ENCODE measurements at places on chromosomes 11 and 22. TPM values are rescaled to one million over a fixed set of nuclear protein-coding genes. Genes with fewer than 3 reads are reported as not detected.

GRCh38 chr11:118086913-118087768, at the start of gene SMIM35:
TSS of gene SMIM35 (minus strand) at chr11:118086963. CDS start at chr11:118086757, 206 bp downstream.
- H3K4me1 ChIP-seq: no peaks in the 10 kb centered on the region
- no peak within 1 kb of the TSS for H3K27ac ChIP-seq
- H3K36me3 ChIP-seq: no peaks in the 10 kb centered on the region
- DNase-seq: no peak
- H3K4me3 ChIP-seq: no peak within 1 kb of the TSS

GRCh38 chr11:113693030-113693429, 13.1 kb downstream of the TMPRSS5 start:
- no peaks in the 10 kb centered on the region for H3K4me1 ChIP-seq
- H3K27ac ChIP-seq: no peak overlapping the region
- no peaks in the 10 kb centered on the region for H3K27me3 ChIP-seq
- DNase-seq: no peak
- H3K4me3 ChIP-seq: no peak overlapping the region

GRCh38 chr11:115383431-115383830, 120.8 kb downstream of the CADM1 start:
- DNase-seq: no peak
- no peak overlapping the region for H3K27ac ChIP-seq
- peaks cover 2% of the 10 kb centered on the region for H3K27me3 ChIP-seq
- H3K4me1 ChIP-seq: no peaks in the 10 kb centered on the region

The HTR3B gene
- total RNA-seq: not detected
